ENCODE measurements at places on chromosomes 11 and 22.

DNA sequence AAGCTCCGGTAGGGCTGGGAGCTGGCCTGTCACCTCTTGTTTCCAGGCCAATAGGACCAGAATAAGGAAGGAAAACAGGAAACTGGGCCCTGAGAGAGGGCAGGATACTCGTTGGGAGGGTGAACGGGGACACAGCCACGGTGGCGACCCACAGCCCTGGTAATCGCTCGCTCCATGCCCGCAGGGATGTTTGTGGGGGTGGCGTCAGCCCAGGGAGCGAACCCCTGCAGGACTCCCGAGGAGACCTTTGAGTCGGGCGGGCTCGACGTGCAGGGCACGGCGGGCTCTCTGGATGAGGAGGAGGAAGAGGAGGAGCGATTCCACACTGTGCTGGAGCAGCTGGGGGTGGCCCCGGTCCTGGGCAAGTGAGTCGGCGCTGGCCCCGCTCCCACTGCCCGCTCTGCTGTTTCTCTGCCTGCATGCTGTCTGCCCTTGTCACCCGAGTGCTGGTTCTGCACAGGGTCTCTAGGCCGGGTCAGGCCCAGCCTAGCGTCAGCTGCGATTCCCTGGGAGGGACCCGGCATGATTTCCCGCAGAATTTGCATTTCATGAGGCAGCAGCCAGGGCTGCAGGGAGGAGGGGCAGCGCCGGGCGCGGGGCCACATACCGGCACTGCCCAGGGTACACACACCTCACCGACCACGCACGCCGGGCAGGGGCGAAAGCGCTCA is 1.6 kb downstream of the CRACR2B start:
- DNase-seq: no peak

- peak; percentile 30 for DNase-seq
Observed at GRCh38 chr22:33792832-33793231, 127.4 kb downstream of the LARGE1 start.

- no peak for DNase-seq
Observed at GRCh38 chr11:63395697-63396096, 26.1 kb downstream of the SLC22A9 start.

DNA sequence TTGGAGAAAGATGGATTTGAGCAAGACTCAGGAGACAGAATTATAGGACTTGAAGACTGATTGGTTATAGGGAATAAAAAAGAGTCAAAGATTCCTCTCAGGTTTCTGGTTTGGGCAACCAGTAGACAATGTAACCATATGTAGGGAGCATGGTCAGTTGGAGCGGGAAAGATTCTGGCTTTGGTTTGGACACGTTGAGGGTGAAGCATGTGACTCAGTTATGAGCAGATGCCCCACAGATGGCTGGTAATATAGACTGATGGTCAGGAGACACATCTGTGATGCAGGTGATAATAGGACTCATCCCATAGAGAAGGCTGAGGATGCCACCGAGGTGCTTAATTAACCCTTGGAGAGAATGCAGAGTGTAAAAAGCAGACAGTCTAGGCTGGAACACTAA is 132.1 kb downstream of the CD44 start:
- no peak for DNase-seq

GRCh38 chr11:46471943-46472661 is 80.5 kb upstream of the CHRM4 start:
- DNase-seq: no peak
